ENCODE measurements at places on chromosomes 16 and 17. TPM values are rescaled to one million over a fixed set of nuclear protein-coding genes. Genes with fewer than 3 reads are reported as not detected.

PDE6G gene
- not detected for total RNA-seq

TM4SF5 gene
- total RNA-seq = not detected

CTCF gene
- total RNA-seq = 21.1 TPM

RHBDL1 gene
- total RNA-seq = 14.0 TPM

AGRP gene
- total RNA-seq = not detected

NPIPB9 gene
- total RNA-seq = 1.6 TPM

KRTAP2-3 gene
- total RNA-seq = not detected

ESRP2 gene
- 49.0 TPM for total RNA-seq

MMP2 gene
- 12.4 TPM for total RNA-seq

NUPR1 gene
- total RNA-seq = 163 TPM

IRF8 gene
- not detected for total RNA-seq

EFNB3 gene
- under 0.01 TPM for total RNA-seq

TLCD1 gene
- 7.4 TPM for total RNA-seq

KRT15 gene
- total RNA-seq = 71.8 TPM

PHOSPHO1 gene
- not detected for total RNA-seq

TMC7 gene
- 3.1 TPM for total RNA-seq

KRT12 gene
- total RNA-seq = not detected

MT1E gene
- total RNA-seq = 60.8 TPM

KRT36 gene
- total RNA-seq = under 0.01 TPM

NTN1 gene
- total RNA-seq = under 0.01 TPM

HYDIN gene
- 0.38 TPM for total RNA-seq

NACA2 gene
- total RNA-seq = not detected

Measured in bronchial epithelial cell (primary cell).